ENCODE measurements at places on chromosomes 6 and 20.

GRCh38 chr6:103799971-103800670, 1059.6 kb downstream of the HACE1 start:
- no peak for DNase-seq

DNA sequence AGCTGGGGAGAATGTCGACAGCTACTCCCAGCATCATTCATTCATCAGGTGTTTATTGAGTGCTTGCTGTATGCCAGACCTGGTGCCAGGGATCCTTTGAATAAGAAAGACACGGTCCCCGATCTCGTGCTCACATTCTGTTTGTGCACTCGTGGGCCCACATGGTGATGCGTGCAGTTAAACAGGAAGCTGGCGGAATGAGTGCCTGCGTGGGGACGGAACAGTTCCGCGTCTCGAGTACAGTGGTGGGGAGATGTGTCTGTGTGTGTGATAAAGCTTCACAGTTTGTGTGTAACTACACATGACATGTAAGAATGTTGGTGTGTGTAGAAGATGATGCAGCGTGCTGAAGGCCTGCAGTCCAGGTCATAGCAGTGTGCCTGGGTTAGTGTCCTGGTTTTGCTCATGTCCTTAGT, 6.5 kb downstream of the RBM38 start:
- DNase-seq = no peak

DNA sequence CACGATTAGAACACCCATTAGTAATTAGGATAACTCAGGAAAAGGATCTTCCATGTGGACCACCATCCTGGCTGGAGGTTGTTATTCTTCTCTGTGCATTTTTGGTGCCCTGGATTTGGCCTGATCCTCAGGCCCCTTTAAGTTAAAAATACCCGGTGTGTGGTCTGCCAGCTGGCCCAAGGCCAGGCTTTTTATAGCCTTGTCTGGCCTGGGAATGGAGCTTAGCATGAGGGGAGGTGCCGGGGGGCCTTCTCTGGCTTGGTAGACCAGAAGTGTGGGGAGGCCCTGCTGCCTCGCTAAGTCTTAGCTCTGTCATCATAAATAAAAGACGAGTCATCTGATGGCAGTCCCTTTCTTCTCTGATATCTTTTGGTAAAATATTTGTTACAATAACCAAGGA, 71.4 kb downstream of the ARID1B start:
- DNase-seq = peak; percentile 59

GRCh38 chr6:56956491-56956890, 1.6 kb downstream of the BEND6 start:
- no peak for DNase-seq

DNA sequence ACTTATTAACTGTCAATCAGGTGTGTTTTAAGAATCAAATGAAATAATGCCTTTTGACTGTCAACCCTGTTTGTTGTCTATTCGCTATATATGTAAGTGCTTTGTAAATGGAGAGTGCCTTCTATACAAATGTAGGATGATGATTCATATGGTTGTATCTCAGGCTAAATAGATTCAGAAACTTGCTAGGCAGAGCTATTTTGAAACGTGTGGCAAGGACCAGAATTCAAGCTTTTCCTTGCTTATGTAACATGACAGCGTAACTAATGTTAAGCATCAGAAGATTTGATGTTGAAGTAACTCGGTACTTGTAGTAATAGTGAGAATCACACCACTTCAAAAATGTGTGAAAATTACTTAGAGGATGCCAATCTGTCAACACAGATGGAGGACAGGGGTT, 3.4 kb downstream of the OGFRL1 start:
- no peak for DNase-seq

GRCh38 chr20:58568483-58569240, 53.5 kb upstream of the APCDD1L start:
- DNase-seq = peak; percentile 60

DNA sequence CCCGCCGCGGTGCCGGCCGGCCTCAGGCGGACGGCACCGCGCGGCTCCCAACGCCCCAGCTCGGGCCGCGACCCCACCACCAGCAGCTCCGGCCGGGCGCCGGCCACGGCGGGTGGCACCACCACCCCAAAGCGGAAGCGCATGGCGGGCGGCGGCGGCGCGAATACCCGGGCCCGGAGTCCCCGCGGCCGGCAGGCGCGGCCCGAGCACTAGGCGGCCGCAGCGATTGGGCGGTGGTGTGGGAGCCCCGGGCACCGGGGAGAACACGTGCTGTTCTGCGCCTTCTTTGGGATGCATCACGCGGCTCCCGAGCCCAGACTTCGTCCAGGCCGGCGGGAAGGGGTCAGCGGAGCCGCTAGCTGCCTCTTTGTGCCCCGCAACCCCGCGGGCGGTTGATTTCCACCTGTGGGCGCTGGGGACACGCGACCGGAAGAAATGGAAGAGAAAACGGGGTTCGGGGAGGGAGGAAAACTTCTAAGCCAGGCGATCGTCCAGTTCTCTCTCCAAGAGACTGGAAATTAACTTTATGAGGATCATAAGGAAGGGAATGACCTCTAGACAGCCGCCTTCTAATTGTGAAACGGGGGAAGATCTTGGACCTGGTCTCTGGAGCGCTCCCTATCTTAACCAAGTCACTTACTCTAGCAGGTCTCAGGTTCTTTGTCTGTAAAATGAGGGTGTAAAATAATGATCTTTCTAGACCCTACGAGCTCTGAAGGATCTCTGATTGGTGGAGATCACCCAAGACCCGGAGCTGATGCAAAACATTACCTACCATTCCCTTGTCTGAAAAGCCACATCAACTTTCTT, at the start of gene EPM2A:
TSS of gene EPM2A (minus strand) at position 165 of the 810 bp plus-strand sequence. CDS start at position 143, 22 bp downstream.
- peak; percentile 82 for DNase-seq

GRCh38 chr20:12434672-12435071, 517.0 kb downstream of the BTBD3 start:
- DNase-seq = no peak

DNA sequence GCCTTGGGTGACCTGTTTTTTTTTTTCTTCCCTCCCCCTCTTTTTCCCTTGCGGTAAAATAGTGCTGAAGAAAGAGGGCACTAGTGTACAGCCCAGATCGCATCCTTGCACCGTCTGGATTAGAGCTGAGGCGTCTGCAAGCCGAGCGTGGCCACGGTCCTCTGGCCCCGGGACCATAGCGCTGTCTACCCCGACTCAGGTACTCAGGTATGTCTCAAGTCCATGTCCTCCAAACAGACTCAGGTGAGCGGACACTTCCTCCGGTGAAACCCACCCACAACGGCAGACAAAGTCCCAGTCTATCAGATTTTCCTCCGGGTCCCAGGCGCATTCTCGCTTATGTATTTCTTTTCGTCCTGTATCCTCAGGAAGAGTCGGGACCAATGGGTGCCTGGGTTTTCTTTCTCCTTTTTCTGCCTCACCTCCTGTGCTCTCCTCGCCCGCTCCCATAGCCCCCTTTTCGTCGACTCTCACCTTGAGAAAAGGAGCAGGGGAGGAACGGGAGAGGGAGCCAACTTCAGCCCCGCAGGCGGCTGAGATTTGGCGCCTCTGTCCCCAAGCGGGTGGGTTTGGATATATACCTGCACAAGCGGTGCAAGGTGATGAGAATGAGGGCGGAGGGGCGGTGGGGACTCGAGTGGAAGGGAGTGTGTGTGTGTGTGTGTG, 1.1 kb upstream of the GRM1 start:
- no peak for DNase-seq

DNA sequence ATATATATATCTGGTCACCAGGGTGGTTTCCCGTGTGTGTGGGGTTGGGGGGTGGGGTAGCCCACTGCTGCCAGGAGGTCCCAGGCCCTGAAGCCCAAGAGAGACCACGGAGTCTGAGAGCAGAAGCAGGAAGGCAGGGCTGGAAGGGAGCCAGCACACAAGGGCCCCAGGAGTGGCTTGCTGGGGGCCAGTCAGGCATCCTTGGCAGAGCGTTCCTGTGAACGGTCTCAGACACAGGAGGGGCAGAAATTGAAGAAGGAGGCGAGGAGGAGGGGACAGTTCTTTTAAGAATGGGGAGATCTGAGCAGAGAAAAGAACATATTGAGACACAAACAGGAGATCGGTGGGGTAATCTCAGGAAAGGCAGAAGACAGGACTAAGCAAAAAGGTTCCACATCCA, 1.9 kb upstream of the EBF4 start:
- DNase-seq = no peak

DNA sequence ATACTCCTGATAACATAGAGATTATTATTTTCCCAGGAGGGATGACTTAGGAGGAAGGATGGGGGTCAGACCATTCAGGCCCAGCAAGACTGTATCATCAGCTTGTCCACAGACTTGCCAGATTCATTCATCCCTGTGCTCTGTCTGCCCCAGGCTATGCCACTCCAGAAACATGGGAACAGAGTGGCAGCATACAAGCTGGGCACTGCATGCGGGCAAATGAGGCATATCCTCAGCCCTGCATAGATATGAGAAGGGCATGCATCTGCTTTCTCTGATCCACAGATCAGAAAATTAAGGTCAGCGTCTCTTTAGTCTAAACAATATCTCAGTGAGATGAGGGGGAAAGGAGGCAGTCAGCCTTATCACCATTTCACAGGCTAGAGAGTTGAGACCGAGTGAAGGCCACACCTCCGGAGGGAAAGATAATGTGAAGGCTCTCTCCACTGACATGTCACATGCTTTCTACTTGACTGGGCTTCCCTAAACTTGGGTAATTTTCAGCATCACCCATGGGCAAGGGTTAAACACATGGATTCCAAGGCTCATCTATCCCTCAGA, 140.5 kb downstream of the TFAP2B start:
- DNase-seq = no peak

- no peak for DNase-seq
Observed at GRCh38 chr20:5342021-5342420, 25.3 kb upstream of the PROKR2 start.

DNA sequence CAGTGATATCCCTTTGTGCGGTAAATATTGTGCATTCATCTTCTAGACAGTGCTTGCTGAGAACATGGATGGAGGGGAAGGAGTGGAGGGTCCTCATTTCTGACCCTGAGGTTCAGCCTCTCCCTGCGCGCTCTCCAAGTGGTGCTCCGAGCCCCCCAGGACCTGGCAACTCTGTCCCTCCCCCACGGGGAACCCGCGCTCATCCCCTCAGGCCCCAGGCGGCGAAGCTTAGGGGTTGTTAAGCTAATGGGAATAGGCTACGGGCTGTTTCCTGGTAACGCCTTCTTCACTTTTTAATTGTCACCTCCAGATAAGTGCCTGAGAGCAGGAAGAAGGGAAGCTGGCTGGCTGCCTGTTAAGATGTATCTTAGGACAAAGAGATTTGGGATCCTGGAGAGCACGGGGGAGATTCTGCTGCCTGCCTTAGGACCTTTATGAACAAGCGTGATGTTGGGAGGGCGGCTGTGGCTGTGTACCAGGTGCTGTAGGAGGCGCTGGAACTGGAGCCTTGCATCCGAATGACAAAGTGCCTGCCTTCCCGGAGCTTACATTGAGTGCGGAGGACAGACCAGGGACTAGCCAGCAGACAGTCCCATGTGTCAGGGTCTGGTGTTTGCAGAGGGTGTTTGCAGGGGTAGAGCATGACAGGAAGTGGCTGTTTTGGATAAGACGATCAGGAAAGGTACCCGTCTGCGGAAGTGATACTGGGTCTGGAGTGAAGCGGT, 11.7 kb downstream of the TSHZ2 start:
- no peak for DNase-seq

DNA sequence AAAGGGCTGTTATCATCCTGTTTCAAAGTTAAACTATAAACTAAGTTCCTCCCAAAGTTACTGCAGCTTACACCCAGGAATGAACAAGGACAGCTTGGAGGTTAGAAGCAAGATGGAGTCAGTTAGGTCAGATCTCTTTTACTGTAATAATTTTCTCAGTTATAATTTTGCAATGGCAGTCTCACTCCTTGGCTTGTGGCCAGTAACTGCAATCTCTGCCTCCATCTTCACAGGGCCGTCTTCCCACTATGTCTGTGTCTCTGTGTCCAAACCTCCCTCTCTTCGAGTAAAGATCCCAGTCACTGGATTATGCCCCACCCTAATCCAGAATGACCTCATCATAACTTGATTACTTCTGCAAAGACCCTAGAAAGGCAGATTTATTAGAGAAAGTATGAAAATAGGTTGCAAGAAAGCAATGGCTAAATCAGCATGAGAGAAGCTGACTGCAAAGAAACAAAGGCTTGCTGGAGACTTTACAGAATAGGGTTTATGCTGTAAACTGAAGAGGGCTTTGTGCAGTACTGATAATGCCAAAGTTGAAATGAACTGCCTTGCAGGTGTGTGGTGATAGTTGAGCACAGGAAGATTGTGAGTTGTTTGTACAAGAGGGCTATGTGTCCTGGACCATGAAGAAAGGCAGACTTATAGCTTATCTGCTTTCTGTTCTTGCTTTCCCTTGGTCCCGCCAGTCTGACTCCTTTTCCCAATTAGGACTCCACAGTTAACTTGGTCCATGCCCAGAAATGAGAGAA, 28.4 kb downstream of the GPX6 start:
- no peak for DNase-seq

DNA sequence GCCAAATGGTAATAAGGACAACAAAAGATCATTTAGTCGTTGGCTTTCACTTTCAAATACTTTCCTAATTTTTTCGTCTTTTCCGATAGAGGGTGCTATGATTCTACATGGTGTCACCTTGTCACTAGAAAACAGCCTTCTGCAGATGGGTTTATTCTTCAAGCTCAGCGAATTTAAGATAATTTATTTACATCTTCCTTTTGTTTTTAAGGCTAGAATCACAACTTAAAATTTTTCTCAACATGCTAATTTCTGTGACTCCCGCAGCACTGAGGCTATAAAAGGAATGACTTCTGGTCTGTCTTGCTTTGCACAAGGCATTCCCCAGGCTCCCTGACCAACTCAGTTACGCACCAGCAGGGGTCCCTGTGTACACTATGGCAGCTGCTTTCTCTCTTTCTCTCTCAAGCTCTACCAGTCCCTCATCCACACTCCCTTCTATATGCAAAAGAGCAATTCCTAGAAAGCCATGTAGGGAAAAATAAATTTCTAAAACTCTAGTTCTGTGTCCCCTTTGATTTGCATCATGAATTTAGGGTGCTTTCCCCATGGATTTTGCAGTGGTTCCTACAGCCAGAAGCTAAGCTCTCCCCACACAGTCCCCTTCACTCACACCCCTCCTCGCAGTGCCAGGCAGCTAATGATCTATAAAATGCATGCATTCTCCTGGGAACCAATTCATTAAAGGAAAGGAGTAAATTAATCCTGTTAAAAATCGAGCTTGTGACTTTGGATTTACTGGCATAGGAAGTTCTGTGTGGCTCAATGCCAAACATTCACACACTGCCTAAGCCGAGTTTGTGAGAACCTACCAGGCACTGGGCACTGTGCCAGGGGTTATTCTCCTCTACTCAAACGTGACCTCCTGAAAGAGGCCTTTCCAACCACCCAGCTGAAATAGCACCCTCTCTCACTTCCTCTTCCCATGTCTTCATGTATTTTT, 74.5 kb downstream of the DCDC2 start:
- peak; percentile 49 for DNase-seq

- DNase-seq = no peak
Observed at GRCh38 chr20:34037121-34037520, 43.4 kb downstream of the RALY start.

DNA sequence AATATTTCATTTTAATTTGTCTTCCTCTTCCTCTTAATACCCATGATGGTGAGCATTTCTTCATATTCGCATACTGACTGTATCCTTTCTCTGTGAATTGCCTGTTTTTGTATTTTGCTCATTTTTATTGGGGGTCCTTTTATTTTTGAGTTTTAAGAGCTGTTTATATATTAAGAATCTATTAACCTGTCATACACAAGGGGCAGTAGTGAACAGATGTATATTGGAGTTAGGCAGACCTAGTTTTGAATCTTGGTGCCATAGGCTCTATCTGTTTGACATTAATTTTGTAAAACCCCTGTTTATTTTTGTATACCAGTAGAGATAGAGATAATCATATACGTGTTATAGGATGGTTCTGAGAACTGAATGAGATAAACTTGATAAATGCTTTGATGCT, 3.1 kb upstream of the WFDC5 start:
- DNase-seq = no peak

Data from fibroblast of skin of abdomen (primary cell).